Left ventricle myocardium inferior (tissue), 1 donor: ENCODE measurements at places on chromosomes 16 and 17. TPM values are rescaled to one million over a fixed set of nuclear protein-coding genes. Genes with fewer than 3 reads are reported as not detected.
A peak's percentile ranks its signal among the peaks of the same experiment; 100 is the strongest.

KRTAP9-2 gene
- not detected for total RNA-seq

ADCY9 gene
- 44.3 TPM for total RNA-seq

NOXO1 gene
- total RNA-seq: not detected

DNA sequence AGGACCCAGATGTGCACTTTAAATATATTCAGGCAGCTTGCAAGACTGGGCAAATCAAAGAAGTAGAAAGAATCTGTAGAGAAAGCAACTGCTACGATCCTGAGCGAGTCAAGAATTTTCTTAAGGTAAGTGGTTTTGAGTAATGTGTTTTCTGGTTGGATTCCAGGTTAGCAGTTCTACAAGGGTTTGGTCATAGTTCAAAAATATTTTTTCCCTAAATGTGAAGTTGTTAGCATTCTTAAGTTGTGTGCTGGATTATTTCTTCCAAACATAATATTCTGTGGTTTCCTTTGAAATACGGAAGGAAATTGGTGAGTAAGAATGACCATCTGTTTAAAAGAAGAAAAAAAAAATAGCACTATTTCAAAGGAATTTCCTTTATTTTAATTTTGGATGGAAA lies 38.4 kb downstream of the PTRH2 start:
- DNase-seq: no peak

GRCh38 chr17:4184811-4185210 lies 41.8 kb downstream of the CYB5D2 start:
- no peak for DNase-seq

DNA sequence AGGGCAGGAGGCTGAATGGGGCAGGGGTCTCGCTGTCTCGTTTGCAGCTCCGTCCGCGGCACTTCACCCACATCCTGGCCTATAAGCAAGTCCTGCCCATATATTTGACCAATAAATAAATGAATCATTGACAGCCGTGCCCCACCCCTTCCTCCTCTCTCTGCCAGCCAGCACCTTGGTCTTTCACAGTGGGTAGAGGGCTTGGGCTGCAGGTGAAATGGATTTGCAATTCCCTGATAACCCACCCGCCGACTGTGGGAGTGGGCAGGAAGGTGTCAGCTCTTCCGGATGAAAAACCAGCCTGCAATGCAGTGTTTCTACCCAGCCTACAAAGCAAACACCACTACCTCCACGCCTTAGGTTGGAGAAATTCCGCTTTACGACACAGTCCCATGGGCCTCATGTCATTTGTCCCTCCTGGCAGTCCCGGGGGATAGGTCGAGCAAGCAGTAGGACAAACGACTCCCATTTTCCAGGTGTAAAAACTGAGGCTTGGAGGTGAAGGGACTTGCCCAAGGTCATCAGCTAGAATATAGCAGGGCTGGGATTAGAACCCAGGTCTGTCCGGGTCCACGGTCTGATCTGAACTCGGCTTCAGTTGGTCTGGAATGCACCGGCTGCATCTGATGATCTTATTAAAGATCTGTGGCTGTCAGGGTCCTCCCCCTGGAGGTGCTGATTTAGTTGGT lies 79.0 kb downstream of the ABCC1 start:
- no peak for DNase-seq

DNA sequence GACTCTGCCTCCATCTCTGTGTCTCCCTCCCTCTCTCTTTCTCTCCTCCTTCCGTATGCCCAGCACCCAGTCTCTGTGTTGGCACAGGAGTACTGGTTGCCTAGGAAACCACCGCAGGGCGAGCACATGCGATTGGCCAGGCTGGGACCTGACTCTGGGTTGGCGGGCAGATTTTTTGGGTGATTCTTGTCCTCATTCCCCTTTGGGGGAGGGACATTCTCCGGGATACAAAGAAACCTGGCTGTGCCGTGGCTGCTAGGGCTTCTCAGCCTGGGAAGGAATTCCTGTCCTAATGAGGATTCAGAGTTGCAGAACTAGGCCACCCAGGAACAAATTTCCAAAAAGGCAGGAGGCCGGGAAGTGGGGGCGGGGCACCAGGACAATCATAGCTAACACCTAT lies 168.9 kb downstream of the SHISA9 start:
- no peak for DNase-seq

DNA sequence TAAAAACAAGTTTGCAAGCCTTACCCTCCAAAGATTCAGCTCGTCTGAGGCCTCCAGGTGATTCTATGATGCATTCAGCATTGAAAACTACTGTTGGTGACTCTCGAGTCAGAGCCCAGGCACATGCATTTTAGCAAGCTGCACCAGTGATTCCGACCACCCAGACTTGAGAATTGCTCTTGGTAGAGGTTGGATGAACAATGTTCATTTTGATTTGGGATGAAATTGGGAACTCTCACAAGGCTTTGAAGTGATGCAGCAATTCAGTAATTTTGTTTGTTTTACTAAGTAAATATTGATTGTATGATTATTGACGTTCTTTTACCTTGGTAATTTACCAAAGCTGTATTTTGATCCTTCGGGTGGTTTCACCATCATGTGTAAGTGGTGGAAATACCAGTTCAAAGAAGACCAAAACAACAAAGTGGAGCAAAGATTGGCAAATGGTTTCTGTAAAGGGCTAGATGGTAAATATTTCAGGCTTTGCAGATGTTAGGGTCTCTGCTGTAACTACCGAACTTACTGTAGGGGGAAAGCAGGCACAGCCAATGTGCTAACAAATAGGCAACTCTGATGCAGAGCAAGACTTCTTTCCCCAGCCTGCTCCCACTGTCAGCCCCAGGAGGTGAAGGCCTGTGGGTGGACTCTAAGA lies 11.8 kb downstream of the ALDH3A2 start:
- no peak for DNase-seq

GRCh38 chr16:69443927-69444631 lies 19.7 kb downstream of the CYB5B start:
- peak; percentile 24 for DNase-seq

- DNase-seq: peak; percentile 78
These were observed 96.6 kb downstream of the NXN start for GRCh38 chr17:882827-883585.

DNA sequence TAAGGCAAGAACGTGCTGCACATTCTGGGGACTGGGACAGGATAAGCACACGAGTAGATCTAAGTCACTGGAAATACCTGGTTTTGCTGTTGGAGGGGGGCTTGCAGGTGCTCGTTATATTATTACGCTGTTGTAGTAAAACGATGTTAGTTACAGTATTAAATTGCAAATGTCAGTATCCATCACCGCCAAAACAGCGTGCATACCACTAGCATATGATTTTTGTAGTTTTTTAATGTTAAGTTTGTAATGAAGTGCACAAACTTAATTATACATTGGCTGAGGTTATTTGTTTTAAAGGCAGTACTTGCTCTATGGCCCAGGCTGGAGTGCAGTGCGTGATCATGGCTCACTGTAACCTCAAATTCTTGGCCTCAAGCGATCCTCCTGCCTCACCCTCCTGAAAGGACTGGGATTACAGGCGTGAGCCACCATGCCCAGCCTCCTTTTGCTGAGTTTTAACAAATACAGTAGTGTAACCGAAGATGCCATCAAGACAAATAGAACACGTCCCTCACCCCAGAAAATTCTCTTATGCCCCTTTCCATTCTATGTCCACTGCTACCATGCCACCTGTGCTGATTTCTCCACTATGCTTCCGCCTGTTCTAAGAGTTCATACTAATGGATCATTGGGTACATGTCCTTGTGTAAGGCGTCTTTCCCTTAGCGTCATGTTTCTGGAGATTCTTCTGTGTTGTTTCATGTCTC lies 20.7 kb upstream of the CSNK1D start:
- DNase-seq: no peak

DNA sequence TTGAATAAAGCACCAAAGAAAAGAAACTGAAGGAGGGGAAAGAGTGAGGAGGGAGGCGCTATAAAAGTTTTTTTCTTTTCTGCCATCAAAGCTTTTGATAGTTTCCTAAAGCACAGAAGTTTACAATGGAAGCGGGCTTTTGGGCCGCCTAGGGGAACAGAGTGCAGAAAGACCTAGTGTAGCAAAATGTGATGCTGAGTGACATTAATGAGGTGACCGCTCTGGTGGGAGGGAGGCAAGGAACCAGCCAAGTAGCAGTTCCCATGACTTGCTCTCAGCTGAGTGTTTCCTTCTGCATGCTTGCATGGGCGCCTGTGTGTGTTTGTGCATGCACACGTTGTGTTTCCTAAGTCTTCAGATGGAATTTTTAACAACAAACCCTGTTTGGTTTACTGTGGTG lies 15.5 kb downstream of the MSI2 start:
- no peak for DNase-seq

DNA sequence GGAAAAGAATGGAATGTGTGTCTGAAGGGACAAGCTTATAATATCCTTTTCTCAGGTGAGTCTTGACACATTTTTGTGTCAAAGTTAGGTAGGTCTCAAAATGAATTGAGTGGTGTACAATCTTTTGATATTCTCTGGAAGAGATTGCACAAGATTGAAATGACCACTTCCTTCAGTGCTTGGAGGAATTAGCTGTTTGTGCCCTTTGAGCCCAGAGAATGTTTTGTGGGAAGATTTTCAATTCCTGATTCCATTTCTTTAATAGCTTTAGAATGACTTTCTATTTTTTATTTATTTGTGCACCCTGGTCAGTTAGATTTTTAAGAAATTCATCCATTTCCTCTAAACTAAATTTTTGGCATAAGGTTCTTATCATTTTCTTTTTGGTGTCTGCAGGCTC lies 1.6 kb upstream of the CCL13 start:
- no peak for DNase-seq
